ENCODE measurements at places on chromosomes 4 and X. TPM values are rescaled to one million over a fixed set of nuclear protein-coding genes. Genes with fewer than 3 reads are reported as not detected.

NXF3 gene
- not detected for total RNA-seq

- no peak for DNase-seq
Observed at GRCh38 chrX:25048178-25048577, 32.4 kb upstream of the ARX start.

GRCh38 chr4:8573266-8573665 is 6.9 kb upstream of the GPR78 start:
- no peak for DNase-seq

GRCh38 chrX:14875624-14876023 is 2.4 kb downstream of the MOSPD2 start:
- no peak for DNase-seq

GRCh38 chrX:38880296-38880854 is 79.1 kb downstream of the MID1IP1 start:
- DNase-seq = no peak

DCAF12L1 gene
- not detected for total RNA-seq

- no peak for DNase-seq
Observed at GRCh38 chrX:146224442-146224841, 406.8 kb downstream of the SLITRK2 start.

GRCh38 chrX:17000751-17001150 is 54.3 kb downstream of the REPS2 start:
- no peak for DNase-seq

- DNase-seq = no peak
Observed at GRCh38 chr4:17876943-17877342, 66.2 kb downstream of the NCAPG start.

DNA sequence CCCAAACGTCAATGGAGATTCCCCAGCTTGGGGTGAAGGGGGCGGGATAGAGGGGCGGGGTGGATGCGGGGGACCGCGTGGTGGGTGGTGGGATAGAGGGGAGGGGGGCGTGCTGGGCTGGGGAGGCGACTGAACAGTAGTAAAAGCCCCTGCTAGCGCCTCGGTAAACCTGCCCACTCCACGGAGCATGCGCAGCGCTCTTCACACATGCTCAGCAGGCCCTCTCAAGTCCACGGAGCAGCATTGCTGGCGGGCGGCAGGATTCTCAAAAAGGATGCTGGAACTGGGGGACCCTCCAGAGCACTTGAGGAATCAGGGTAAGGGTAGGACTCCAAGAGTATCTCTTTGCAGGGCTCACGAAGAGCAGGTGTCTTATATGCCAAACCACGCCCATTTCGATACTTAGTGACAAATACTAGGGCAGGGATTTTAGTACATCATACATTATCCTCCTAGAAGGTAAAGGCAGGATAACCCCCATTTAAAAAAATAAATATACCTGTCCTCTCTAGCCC is 378 bp upstream of the RPS6KA6 start:
- peak; percentile 60 for DNase-seq

DNA sequence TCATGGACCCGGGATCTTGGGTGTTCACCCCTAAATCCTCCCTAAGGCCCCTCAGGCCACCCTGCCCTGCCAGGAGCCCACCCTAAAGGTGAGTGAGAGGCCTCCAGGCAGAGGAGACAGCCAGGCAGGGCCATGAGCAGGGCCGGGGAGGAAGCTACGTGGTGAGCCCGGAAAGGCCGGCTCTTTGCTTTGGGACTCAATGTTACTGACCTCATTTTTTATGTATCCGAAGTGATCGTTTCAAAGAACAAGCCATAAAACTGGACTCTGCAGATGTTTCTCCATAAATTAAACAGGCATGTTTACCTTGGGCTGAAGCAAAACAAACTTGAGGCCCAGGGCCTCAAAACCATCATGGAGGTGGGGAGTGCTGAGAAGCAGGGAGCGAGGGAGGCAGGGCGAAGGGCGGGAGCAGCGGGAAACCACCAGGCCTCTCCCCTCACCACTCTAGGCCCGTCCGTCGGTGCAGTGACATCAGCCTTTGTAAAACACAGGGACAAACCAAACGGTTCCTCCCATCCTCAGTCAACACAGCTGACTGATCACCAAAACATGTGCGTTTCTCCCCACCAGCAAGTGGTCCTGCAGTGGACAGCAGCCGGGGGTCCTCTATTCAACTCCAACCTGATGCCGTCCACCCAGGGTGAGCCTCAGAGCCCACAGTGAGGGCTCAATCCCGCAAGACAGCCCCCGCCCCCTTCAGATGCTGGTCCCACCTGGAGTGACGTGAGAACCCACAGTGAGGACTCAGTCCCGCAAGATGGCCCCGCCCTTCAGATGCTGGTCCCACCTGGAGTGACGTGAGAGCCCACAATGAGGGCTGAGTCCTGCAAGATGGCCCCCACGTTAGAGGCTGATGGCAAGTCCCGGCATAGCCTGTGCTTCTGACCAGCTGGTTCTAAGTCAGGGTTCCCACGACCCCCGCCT is 102.9 kb upstream of the LRPAP1 start:
- DNase-seq = no peak

FAM9C gene
- not detected for total RNA-seq

GRCh38 chr4:164779811-164780216 is 25.9 kb downstream of the SMIM31 start:
- DNase-seq = no peak

GRCh38 chrX:38220415-38221390 is at the start of gene SRPX:
TSS of gene SRPX (minus strand) at chrX:38220871. CDS start at chrX:38220792, 79 bp downstream.
- no peak for DNase-seq

GRCh38 chr4:153937289-153937688 is 148.4 kb upstream of the SFRP2 start:
- no peak for DNase-seq

GRCh38 chrX:40095583-40096394 is 2.0 kb downstream of the BCOR start:
- DNase-seq = no peak

- no peak for DNase-seq
Observed at GRCh38 chr4:26178854-26179253, 142.0 kb upstream of the RBPJ start.

GRCh38 chr4:41213625-41214135 is 662 bp downstream of the APBB2 start:
- no peak for DNase-seq

DNA sequence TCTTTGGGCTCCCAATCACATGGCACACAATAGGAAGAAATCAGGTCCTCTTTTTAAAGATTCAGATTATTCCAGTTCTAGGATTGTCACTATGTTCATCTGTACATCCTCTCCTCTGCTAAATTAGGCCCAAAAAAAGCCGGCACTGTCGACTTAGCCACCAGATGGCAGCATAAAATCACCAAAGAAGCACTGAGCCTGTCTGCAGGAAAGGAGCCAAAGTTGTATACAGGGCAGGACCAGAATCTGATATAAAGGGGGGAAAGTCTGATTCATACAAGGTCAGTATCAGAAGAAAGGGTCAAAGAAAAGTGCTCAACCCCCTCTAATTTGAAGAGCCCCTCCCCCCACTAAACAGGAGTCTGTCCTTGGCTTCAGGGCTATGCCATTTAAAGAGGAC is 292.5 kb downstream of the CHIC1 start:
- DNase-seq = no peak
